ENCODE measurements at places on chromosomes 7 and 10.

DNA sequence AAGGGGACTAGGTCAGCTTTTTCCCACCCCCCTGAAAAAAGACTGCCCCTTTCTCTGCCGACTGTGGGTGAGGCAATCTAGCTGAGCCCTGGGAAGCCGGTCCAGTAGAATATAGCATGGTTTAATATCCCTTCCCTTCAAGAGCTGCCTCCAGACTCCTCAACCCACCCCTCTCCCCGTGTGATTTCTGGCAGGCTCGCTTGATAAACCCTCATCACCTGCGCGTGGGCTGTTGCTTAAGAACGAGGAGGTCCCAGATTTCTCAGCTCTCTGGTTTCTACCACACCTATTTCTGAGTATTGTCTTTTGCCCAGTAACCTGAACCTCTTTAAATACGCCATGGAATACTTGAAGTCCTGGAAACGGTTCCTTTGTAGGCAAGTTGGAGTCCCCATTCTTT, 2.0 kb upstream of the LRRC4 start:
- DNase-seq, result no peak

DNA sequence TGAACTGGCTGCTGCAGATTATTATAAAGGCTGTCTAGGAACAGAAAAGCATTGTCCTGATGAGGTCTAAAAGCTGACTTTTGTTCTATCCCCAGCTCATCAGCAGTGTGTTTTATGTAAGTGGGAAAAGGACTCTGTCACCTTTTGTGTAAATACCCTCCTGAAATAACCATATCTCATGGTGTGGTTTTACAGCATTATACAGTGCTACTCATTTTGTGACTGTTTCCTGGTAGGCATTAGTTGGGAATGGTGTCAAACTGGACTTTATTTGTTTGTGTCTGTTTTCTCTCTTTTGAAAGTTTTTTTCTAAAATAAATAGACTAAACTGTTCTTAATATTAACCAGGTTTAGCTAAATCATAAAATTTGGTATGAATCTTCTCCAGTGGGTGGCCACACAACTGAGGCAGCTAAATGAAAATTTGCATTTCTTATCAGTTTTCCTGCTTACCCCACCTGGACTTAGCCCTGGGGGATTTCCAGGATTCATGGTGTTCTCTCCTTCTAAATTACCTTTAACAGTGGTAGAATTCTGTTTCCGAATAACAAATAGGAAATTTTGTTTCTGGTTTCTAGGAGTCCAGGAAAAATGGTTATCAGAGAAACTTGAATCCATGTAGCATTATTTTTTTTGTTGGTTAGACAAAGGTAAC, 140.9 kb downstream of the LHFPL3 start:
- DNase-seq, result no peak

GRCh38 chr10:110410329-110411046, 87.2 kb upstream of the DUSP5 start:
- no peak for DNase-seq

DNA sequence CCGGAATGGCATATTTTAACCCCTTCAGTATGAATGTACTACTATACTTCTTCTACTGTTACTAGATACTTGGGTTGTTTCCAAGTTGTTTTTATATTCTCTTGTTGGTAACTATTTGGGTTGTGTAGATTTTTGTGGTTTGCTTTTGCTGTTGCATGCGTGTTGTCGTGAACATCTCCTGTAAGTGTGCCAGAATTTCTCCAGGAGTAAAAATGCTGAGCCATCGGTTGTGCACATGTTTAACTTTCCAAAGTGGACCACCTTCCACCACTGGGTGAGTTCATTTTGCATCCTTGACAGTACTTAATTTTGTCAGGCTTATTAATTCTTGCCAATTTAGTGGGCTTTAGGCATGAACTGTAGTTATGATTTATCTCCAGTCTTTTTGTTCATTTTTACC, 47.9 kb downstream of the CSGALNACT2 start:
- no peak for DNase-seq

- DNase-seq, result no peak
Observed at GRCh38 chr10:104260775-104261115, 6.1 kb downstream of the GSTO1 start.

DNA sequence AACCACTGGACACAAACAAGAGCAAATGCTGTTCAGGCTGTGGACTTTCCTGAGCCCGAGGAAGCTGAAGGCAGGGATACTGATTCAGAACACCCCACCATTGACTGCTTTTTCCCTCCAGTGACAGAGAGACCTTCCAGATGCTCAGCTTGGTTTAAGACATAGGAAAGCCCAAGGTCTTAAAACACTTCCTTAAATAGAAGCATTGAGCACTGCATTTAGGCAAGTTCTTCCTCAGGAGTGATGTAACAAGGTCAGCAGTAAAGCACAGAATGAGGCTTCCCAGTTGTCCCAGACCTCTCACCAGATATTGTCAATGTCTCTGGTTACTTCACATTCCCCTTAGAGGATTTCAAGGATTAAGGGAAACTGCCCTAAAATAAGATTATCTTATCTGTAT, 19.6 kb upstream of the CDCA7L start:
- no peak for DNase-seq

GRCh38 chr7:1884583-1885350, 214.7 kb downstream of the ELFN1 start:
- DNase-seq, result no peak

GRCh38 chr10:105967256-105967655, 1197.2 kb downstream of the SORCS1 start:
- no peak for DNase-seq

DNA sequence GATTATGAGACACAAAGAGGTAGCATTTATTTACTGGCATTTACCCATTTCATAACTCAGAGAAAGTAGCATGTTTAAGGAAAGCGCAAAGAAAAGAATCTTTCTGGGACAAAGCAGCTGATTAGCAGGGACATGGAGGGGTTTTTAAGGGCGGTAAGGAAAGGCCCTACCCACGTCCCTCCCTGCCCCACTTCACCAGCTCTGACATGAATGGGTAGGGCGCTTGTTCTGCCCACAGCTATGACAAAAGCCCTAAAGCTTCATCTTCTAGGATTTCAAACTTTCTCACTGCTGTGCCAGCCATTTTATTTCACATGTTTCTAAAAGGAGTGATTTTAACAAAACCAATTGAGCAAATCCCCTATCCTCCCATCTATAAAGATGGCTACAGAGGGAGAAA, 406.9 kb upstream of the KLF6 start:
- no peak for DNase-seq
